Iris pigment epithelial cell (primary cell): ENCODE measurements at places on chromosomes 2 and 18.
A peak's percentile ranks its signal among the peaks of the same experiment; 100 is the strongest.

DNA sequence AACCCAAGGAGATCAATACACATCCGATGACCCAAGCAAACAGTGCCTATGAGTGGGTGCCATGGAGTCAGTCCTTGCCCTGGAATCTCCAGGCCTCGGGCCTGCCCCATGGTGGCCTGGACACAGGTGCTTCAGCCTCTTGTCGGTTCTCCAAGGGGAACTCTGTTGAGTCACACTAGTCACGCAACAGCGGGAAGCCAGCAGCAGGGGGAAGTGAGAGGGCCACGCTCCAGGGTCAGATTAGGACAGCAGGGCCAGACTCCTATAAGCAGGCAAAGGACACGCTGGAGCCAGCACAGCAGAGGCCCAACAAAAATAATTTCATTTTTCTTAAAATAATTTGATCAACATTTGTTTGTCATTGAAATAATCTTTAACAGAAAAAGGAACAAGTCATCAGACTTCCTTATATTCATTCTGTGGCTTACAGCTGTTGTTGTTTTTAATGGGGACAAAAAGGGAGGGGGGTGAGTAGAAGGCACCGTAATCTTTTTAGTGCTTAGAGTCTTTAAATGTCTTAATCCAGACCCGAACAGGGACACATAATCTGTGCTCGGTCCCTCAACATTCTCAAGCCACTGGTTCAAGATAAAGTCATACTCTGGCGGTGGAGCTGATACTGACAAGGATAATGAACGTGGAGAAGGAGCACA, 16.4 kb upstream of the ARMC9 start:
- DNase-seq: no peak

- no peak for DNase-seq
These were observed 42.0 kb upstream of the EDAR start for GRCh38 chr2:109030870-109031475.

DNA sequence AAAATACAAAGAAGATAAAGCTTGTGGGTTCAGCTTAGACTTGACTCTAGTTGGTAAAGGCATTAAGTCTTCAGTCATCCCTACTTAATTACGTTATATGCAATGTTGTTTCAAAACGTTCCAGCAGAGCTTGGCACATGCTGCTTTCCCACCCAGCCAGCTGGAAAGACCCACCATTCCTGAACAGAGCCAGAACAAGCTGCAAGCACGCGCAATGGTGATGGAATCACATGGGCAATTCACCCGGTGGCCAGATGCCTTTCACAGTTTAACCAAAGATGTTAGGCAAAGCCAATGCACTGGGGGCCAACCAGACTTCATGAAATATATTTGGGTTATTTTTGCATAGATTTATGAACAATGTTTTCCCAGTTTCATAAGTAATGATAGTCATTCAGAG, 123.4 kb upstream of the CDH20 start:
- no peak for DNase-seq

- no peak for DNase-seq
These were observed 194.2 kb downstream of the TXNL1 start for GRCh38 chr18:56444201-56444600.

GRCh38 chr2:140122001-140122400, 1341.8 kb upstream of the NXPH2 start:
- peak; percentile 31 for DNase-seq
